ENCODE measurements at places on chromosomes 12 and 14.
A peak's percentile ranks its signal among the peaks of the same experiment; 100 is the strongest.

- DNase-seq: no peak
These were observed 7.4 kb downstream of the REM2 start for GRCh38 chr14:22890416-22890815.

GRCh38 chr14:34548472-34548981 is 9.0 kb upstream of the EAPP start:
- DNase-seq: no peak

DNA sequence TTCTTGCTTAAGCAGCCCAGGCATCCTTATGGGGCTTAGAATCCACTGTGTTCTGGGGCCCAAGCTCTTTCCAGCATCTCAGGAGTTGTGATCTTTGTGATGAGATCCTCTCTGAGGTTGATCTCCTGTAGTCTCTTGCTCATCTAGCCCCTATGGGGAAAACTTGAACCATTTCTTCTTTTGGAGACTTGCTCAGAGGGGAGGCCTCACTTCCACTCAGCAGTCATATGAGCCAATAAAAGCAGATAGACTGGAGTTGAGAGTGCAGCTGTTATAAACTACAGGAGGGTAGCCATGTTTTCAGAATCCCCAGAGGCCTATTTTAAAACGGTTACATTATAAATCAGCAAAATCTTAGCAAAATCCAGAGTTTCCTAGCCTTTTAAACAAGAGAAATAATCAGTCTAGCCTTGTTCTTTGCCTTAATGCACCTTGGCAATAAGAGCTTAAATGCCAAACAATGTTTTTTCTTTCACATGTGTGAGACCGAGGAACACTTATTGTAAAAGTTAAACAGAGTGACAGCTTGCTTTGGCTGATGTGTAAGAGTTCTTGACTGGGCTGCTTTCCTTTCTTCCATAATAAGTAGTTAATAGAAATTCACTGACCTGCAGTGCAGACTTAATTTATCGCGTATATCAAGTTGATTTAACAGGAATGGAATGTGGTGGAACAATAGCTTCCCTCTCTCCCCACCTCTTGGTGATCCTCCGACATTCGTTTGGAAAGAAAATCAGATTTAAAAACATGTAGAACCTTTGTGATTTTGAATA is 168.3 kb downstream of the NEDD1 start:
- DNase-seq: no peak

- DNase-seq: peak; percentile 2
These were observed 124.4 kb upstream of the KRR1 start for GRCh38 chr12:75635606-75636444.

- no peak for DNase-seq
These were observed 80.8 kb downstream of the ZNF664 start for GRCh38 chr12:124053851-124054250.

DNA sequence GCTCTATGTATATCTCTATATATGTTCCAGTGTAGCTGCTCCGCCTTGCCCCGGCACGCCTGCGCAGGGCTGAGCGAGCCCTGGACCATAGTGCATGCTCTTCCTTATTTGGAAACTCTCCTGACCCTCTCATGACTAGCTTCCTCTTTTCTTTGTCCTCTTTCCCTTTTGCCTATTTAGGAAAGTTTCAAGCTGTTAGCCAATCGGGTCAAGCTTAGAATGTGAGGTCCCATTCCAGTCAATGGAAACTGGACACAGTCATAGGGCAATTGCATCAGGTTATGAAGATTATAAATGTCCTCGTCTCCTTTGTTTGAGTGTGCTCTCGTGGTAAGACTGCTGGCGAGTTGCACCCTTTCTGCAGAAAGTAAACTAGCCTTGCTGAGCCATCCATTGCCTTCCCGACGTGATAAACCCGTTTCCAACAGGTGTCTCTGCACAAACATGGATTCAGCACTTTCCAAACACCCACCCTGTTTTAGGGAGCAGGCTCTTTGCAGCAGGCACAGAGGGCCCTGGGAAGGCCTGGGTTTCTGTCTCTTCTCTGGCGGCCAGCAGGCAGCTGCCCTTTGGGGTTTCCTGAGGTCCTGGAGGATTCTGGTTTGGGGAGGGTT is 30.9 kb downstream of the CCDC92 start:
- DNase-seq: no peak

- peak; percentile 36 for DNase-seq
These were observed 117.9 kb upstream of the SFSWAP start for GRCh38 chr12:131592972-131593371.

DNA sequence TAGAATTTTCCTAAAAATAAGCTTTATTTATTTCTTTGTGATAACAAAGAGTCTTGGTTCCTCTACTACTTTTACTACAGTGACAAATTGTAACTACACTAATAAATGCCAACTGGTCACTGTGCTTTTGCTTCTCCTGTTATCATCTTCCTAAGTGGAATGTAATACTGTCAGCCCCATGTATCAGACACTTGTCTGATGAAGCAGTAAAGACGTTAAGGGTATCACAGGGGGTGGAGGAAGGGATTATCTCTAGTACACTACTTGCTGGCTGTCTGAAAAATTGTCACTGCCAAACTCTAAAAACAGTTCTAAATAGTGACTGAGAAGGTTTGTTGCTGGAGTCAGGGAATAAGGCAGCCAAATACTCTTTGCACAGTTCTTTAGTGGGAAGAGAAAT is 11.3 kb downstream of the ASB8 start:
- DNase-seq: no peak

GRCh38 chr12:25924491-25925001 is 33.9 kb upstream of the RASSF8 start:
- DNase-seq: no peak

DNA sequence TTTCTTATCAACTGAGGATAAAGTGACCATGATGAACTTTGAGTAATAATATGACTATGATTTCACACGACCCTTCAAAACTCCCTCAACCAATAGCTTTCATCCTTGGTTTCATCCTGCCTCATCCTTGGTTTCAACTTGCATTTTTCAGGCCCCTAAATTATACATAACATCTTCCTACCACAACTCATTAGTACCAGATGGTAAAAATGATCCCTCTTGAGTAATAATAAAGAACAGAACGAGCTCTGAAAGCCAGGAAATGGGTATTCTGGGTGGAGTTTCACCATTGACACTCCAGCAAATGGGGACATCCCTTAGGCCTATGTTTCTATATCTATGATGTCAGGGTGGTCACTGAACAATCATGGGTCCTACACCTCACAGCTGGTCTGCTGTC is 72.1 kb upstream of the LMNTD1 start:
- DNase-seq: no peak

GRCh38 chr14:61277784-61278183 is 3.4 kb downstream of the TMEM30B start:
- no peak for DNase-seq

DNA sequence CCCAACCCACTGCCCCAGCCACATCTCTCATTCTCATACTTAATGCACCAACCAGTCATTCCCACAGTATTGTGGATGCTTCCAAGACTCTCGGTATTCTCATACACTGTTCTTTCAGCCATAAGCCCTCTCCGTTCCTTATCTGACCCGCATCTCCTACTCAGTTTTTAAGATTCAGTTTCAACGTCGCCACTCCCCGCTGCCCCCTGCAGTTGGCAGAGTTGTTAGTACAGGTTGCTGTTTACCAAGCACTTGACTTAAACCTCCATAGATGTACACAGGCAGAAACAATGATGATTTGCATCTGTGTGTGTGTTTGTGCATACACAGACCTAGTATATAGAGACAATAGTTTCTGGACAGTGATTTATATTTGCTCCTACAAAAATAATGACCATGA is 40.2 kb downstream of the PAH start:
- DNase-seq: no peak

GRCh38 chr12:47835006-47835830 is 15.5 kb upstream of the HDAC7 start:
- no peak for DNase-seq

DNA sequence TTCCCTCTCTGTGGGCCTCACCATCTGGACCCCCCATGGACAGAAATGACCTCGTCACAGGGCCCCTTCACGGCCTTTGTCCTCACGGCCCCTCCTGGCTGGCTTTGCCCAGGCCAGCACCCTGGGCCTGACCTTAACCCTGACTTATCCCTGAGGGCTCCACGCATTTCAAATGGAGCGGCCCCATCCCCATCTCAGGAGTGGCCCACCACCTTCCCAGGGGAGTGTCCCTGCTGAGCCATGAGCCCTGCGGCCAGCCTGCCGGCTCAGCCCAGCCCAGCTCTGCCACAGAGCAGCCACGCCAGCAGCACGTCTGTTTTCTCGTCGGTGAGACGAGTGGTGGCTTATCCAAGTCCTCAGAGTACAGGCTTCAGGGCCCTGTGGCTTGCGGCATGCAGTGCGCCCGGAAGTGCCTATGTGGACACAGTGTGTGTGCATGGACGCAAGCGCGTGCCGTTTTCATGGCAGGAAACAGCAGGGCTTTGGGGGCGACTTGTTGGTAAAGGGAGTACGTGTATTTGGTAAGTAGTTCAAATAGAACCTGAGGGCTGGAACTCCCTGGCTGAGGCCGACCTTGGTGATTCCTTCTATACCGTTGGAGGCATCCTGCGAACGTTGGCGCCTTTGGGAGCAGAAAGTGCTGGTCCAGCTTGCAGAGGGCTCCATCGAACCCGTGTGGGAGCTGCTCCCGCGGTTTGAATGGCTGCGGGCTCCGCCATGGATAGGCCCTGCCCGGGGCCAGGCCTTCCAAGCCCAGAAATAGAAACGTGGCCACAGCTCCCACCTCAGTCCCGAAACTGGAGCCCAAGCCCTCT is 52.1 kb downstream of the LRCOL1 start:
- DNase-seq: no peak

- DNase-seq: no peak
These were observed 11.0 kb downstream of the PAPLN start for GRCh38 chr14:73248108-73248868.

DNA sequence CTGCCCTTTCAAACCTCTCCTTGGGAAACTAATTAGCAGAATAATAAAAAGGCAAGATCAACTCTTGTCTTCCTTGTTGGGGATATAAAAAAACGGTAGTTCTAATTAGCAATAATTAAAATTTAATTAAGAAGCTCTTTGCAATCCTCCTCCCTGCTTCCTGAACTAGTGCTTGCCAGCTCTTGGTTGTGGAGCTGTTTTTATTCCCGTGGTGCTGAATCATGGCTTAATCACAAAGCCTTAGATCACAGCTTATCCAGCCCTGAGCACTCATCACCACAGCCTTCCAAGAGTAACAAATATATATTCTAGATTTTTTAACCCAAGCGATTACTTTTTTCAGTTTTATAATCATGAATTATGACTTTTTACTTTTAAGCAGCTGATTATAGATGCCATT is 63.2 kb upstream of the INSM2 start:
- DNase-seq: no peak

DNA sequence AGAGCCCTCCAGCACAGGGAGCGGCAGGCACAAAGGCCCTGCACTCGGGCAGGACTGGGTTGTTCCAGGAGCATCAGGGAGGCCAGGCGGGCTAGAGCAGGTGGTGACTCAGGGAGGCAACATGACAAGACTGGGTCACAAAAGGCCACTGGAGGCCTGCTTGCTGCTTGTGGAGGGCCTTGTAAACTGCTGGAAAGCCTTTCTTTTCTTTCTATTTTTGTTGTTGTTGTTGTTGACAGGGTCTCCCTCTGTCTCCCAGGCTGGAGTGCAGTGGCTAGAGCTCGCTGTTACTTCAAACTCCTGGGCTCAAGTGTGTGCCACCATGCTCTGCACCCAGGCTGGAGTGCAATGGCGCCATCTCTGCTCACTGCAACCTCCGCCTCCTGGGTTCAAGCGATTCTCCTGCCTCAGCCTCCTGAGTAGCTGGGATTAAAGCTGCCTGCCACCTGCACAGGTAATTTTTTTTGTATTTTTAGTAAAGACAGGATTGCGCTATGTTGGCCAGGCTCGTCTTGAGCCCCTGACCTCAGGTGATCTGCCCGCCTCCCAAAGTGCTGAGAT is 11.8 kb upstream of the RCOR1 start:
- no peak for DNase-seq

DNA sequence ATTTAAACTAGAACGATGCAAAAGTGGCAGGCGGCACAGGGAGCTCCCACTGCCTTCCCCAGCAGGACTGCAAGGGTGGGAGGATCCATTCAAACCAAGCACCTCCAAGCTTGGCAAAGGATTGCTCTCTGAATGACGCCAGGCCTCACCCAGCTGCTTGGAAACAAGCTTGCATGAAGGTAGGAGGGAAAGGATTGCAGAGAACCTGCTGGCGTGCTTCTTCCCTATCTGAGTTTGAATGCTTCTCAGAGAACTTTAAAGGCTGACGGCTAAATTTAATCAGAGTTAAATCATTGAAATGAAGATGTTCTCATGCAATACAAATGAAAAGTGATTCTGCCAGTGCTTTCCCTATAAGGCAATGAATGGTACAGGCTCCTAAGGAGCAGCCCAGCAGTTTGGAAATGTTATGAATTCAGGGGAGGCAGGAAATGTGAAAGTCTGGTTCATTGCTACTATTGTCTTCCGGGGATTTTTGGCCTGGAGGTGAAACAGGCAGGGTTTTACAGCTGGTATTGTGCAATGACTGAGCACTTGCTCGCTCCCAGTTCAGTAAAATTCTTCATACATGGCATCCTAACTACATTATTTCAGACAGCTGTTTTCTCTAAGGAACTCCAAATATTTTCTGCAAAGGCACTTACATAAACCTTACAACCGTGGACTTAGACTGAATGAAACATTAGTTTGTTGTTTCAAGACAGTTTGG is 31.9 kb upstream of the DUSP6 start:
- DNase-seq: no peak

- no peak for DNase-seq
These were observed 94.1 kb downstream of the SLC25A47 start for GRCh38 chr14:100416921-100417860.

DNA sequence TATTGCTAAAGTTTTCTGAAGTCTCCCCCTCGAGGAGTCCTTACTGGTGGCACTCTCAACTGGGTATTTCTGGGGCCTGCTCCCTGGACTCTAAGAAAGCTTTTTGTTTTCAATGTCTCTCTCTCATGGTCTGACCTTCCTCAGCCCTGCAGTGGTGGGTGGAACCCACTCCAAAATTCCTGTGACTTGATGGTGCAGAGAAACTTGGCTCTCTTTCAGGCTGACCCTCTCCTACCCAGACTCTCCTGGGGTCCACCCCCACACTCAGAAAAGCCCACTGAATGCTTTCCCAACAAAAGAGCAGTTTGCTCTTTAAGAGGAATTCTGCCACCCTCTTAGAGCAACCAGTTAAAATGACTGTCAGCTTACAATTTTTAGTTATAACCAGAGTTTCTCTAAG is 967 bp upstream of the PTCSC3 start:
- no peak for DNase-seq

DNA sequence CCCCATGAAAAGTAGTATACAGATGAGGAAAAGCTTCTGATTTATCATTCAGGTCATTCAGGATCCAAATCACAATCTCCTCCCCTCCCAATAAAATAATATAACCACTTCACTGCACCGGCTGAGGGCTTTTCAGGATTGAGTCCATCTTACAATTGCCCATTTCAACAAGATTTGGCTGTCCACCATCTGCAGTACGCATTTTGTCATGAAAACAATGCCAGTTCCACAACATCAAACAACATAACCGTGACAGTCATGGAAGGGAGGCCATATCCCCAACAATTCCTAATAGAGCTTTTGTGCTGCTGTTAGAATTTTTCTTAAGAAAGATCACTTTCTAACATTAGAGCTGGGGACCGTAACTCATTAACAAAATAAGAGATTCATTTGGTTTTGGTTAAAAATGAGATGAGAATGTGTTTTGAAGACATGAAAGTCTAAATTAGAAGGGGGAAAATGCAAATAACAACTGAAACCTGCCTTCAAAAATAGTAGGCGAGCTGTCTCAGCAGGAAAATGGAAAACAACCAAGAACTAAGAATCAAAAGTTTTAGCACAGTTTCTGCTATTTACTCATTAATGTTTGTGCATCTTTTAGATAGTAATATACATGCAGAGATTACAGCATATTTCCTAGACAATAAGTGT is 38.3 kb upstream of the TMTC2 start:
- no peak for DNase-seq
